ENCODE measurements at places on chromosomes 5 and 9.

- DNase-seq, result no peak
Observed at GRCh38 chr5:25764733-25765132, 1120.0 kb upstream of the CDH10 start.

DNA sequence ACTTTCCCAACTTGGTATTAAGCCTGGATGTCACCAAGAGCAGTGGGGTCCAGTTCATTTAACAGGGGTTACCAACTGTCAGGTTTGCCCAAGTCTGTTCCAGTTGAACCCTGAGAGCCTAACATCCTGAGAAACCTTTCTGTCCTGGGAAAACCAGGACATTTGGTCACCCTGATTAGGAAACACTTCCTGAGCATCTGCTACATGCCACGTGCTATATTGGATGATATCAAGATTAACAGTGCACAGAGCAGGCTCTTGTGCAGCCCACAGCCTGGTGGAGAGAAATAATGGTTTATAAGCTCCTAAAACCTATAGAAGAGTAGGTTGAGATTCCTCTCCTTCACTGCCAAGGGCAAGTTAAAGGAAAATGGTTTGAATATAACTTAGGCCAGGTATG, 102.9 kb upstream of the RAD23B start:
- no peak for DNase-seq

- no peak for DNase-seq
Observed at GRCh38 chr9:32875242-32875641, 91.9 kb downstream of the TMEM215 start.

- no peak for DNase-seq
Observed at GRCh38 chr5:150017226-150018005, 16.9 kb downstream of the HMGXB3 start.

GRCh38 chr5:129593525-129593924, 133.4 kb downstream of the ADAMTS19 start:
- DNase-seq, result no peak

DNA sequence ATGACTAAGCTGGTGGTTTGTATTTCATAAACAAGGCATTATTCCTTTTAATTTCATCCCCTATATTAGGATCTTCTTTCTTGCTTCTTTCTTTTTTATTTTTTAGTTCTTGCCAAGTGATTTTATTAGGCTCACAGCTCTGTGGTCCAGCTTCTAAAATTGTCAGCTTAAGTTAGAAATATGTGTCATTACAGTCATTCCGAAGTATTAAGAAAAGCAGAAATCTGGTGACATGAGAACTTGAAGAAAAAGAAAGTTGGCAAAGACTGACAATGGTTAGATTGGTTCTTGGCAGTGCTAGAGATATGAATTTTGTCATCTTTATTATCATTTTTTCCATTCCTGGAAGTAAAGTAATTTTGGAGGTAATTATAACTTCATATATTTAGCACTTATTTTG, 166.5 kb upstream of the PRR16 start:
- peak; percentile 79 for DNase-seq

DNA sequence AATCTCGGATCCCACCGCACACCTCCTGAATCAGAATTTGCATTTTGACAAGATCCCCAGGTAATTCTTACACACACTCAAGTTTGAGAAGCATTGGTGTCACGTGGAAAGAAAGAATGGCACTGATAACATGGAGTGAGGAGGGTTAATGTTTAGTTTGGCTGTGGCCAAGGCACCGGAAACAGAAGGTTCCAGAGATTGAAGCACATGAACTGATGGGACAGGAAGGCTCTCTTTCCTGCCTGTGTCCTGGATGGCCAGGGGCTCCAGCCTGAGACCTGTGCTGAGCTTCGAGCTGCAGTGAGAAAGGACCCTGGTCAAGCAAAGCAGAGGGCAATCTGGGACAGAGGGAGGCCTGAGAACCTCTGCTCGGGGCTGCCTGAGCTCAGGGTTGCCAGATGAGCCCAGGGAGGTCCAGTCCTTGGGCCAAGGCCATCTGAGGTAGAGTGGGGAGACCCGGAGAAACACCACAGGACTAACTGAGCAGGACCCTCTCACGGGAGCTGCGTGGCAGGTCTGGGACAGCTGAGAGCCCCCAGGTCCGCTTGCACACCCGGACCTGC, 27.3 kb downstream of the AFAP1L1 start:
- DNase-seq, result no peak

DNA sequence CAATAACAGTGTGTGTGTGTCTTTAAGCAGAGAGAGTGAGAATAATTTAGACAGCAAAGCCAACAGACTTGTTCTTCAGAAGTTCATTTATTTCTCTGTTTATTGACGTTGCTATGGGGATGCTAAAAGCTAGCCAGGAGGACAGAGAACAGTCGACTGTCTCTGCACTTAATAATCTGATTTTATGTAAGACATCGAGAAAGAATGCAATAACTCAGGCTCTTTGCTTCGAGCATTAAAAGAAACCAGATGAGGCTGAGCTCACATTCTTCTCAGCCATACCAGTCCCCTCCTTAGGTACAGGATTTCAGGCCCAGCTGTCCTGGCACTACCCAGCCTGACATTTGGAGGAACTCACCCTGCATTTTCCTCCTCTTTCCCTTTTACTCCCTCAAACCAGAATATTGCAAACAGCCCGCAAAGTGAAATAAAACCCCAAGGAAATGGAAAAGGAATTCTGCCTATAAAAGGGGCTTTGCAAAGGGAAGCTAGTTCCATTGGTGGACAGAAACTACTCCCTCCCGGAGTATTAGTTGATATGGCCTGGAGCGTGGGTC, 44.5 kb upstream of the DPYSL3 start:
- DNase-seq, result peak; percentile 94

- DNase-seq, result peak; percentile 95
Observed at GRCh38 chr5:167294882-167295680, 996.4 kb upstream of the WWC1 start.

- DNase-seq, result no peak
Observed at GRCh38 chr9:125428902-125429467, 167.4 kb downstream of the GAPVD1 start.

DNA sequence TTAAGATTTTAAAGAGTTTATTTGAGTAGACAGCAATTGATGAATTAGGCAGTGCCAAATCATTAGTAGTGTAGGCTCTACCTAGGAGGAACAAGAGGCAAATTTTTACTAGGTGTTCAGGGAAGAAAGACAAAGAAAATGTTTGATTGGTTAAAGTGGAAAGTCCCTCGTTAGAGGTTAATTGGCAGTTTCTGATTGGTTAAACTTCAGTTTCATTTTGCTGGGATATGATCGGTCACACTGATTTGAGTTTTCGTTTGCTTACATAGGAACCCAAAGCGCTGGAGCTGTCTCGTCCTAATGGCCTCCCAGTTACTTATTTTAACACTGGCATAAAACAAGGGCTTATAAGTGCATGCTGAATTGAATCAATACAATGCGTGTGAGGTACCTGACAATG, 15.1 kb downstream of the DMAC1 start:
- no peak for DNase-seq

DNA sequence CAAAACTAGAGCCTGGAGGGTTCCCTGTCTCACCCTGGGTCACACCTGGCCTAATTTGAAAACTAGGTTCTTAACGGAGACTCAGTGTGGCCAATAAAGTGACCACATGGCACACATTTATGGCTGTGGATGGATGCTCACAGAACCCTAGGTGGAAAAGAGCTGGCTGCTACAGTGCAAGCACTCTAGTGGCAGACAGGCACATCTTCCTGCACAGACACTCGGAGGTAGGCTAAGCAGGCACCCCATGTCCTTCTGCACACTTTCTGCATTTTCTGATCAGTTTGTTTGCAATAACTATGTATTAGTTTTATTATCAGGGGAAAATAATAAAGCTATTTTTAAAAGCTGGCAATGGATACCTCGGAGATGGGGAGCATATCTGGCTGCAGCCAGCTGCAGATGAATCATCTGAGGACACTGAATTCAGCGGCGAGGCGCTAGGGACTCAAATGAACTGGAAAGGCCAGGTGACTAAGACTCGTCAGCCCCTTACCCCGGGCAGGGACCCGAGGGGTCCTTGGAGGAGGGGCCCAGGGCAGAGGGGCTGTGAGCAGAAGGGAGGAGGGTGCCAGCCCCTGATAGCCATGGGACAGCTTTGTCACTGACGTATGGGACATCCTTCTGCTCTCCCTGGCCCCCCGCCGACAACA, 96.2 kb downstream of the OLFM1 start:
- DNase-seq, result no peak

DNA sequence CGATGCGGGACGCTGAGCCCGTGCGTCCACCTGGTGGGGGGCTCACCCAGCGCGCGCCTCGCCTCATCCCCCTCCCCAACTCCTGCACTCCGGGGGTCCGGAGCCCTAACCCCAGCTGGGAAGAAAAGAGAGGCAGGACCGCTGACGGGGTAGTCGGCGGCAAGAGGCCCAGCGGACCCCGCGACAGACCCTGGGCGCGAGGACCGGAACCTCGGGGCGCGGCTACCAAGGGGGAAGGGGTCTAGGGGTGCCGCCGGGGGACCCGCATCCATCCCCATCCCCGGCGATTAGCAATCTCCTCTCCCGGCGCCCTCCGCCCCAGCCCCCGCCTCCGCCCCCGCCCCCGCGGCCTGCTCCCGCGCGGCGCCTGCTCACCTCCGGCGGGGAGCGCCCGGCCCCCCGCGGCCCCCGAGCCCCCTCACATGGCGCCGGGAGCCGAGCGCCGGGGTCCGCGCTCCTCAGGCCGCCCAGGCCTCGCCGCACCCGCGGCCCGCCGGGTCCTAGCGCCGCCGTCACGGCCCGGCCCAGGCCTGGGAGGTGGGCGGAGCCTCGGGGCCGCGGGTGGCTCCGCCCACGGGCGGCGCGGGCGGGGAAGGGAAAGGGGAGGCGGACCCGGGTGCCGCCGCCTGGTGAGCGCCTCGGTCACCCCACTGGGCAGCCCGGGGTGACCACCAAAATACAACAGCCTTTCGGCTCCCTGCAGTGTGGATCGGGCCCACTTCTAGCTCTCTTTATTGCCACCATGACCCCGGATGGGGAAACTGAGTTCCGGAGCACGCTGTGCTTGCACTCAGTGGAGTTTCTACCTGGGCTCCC, at the start of gene ST6GALNAC6:
Gene ST6GALNAC6 (minus strand): TSS at position 476 of the 816 bp plus-strand sequence. CDS start 1,622 bp downstream, outside the sequence.
- DNase-seq, result no peak

- DNase-seq, result no peak
Observed at GRCh38 chr9:133383438-133383837, 7.3 kb downstream of the STKLD1 start.

DNA sequence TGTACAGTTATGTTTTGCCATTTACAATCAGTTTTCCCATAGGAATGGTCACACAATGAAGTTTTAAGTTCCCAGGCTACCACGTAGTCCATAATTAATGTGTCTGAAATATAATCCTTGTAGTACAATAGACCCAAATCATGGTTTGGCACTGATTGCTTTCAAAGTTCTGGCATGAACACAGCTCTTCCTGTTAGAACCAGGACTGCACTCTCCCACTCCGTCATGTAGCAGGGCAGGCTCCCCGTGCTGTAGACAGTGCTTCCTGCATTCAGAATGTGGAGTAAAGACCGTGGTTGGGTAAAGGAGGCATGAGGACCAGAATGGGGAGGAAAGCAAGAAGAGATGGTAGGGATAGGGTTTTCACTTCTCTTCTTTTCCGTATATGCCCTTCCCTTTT, 4.0 kb downstream of the SEC61B start:
- DNase-seq, result no peak

DNA sequence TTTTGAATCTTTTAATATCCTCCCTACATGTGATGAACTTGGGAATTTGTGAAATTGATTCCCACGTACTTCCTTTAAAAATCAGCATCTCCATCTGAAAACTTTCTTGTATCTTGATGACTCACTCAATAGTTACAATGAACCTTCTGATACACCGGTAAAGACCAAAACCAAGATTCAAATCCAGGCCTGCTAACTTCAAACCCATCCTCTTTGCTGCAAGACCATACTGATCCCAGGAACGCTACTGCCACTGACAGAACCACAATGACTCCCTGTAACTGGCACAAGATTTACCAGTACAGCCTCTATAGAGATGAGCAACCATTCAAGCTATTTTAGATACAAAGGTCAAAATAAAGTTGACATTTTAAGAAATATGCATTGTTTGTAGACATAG, 332.9 kb downstream of the DNAH5 start:
- no peak for DNase-seq

- DNase-seq, result no peak
Observed at GRCh38 chr5:88662846-88663245, 220.1 kb downstream of the MEF2C start.

DNA sequence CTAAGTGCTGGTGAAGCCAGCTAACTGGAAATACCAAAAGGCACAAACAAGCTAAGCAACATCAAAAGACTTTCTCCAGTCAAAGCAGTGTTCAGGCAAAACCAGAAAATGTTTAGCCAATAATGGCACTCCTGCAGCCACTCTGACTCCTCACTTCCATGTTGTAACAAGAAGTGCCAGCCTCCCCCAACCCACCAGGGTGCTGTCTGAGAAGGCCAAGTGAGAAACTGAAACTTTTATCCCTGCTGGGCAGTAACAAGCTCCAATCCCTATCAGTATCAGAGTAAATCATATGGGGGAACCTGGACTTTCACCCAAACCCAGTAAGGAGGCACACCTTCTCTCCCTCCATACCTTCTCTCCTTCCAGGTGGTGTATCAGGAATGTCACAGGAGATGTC, 414.8 kb upstream of the NMUR2 start:
- no peak for DNase-seq
